Vagina (tissue), 2 donors: ENCODE measurements at places on chromosomes 5 and 9.

- H3K36me3 ChIP-seq = no peaks in the 10 kb centered on the region
- no peak overlapping the region for H3K4me3 ChIP-seq
- no peak for DNase-seq
- no peaks in the 10 kb centered on the region for H3K27me3 ChIP-seq
- H3K4me1 ChIP-seq = peaks cover 35% of the 10 kb centered on the region
- peak overlapping the region; percentile 64 for H3K27ac ChIP-seq
Measured at GRCh38 chr5:159010661-159011442, 88.9 kb downstream of the EBF1 start.

- H3K36me3 ChIP-seq = no peaks in the 10 kb centered on the region
- no peaks in the 10 kb centered on the region for H3K4me1 ChIP-seq
- DNase-seq = no peak
- H3K4me3 ChIP-seq = no peak overlapping the region
- H3K27ac ChIP-seq = no peak overlapping the region
- H3K27me3 ChIP-seq = no peaks in the 10 kb centered on the region
Measured at GRCh38 chr5:15601853-15602252, 101.9 kb downstream of the FBXL7 start.

DNA sequence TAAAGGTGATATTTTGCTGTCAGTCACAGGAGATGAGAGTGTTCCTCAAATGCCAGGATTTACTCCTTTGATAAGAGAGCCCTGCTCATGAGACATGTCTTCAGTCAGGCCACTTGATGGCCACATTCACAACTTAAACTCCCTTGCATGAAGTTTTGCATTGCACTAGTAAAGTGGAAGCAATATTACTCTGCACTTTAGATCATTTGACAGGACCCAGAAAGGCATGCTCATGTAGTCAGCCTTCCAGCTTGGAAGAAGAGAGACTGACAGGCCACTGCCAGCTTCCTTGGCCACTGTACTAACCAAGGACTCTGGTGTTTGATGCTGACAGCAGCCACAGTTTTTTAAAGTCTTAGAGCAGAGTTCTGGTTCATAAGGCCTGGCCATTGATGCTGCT lies 42.6 kb downstream of the NPR3 start:
- DNase-seq = no peak
- no peak overlapping the region for H3K4me3 ChIP-seq

GRCh38 chr5:66813306-66813705 lies 217.1 kb downstream of the MAST4 start:
- H3K36me3 ChIP-seq = no peaks in the 10 kb centered on the region
- H3K4me3 ChIP-seq = no peak overlapping the region
- DNase-seq = no peak
- no peaks in the 10 kb centered on the region for H3K27me3 ChIP-seq

- H3K4me3 ChIP-seq = no peak overlapping the region
- DNase-seq = no peak
- no peaks in the 10 kb centered on the region for H3K27me3 ChIP-seq
- H3K4me1 ChIP-seq = no peaks in the 10 kb centered on the region
- no peaks in the 10 kb centered on the region for H3K36me3 ChIP-seq
Measured at GRCh38 chr9:76729116-76729515, 35.1 kb upstream of the PCA3 start.

DNA sequence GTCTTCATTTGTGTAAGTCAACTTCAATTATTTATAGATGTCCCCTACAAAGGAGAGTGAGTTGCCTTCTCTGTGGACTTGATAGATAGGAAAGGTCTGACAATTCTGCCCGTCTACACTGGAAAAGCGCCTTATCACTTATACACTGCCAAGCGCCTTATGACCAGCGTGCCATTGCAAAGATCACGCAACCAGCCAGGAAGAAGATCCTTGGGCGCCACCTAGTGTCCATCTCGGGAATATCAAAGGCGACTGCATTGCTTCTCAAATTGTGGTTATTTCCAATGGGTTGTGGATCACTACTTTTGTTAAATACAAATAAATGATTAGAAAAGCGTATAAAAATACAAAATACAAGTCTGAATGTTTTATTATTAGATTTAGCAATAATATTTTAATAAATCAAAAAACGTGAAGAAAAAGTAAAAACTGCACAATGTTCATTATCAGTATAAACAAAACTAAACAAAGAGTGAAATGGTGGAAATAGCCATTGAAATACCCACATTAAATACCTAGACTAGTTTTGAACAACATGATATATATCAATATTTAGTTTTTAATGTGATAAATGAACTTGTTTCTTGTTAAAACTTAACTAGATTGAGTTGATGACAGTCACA lies 27.8 kb downstream of the SUB1 start:
- no peak for DNase-seq
- no peaks in the 10 kb centered on the region for H3K4me1 ChIP-seq
- H3K27me3 ChIP-seq = no peaks in the 10 kb centered on the region
- no peak overlapping the region for H3K4me3 ChIP-seq

- H3K27ac ChIP-seq = peak overlapping the region; percentile 98
- peaks cover 64% of the 10 kb centered on the region for H3K4me1 ChIP-seq
- H3K4me3 ChIP-seq = peak overlapping the region; percentile 73
- no peaks in the 10 kb centered on the region for H3K27me3 ChIP-seq
- no peak for DNase-seq
Measured at GRCh38 chr5:115542086-115542485, 2.5 kb downstream of the FEM1C start.

- no peak overlapping the region for H3K27ac ChIP-seq
- H3K4me1 ChIP-seq = no peaks in the 10 kb centered on the region
- H3K36me3 ChIP-seq = no peaks in the 10 kb centered on the region
- no peak for DNase-seq
- no peaks in the 10 kb centered on the region for H3K27me3 ChIP-seq
Measured at GRCh38 chr5:86929123-86929766, 311.5 kb downstream of the COX7C start.

GRCh38 chr5:51810592-51810991 lies 427.3 kb downstream of the ISL1 start:
- no peaks in the 10 kb centered on the region for H3K27me3 ChIP-seq
- H3K27ac ChIP-seq = no peak overlapping the region
- DNase-seq = no peak
- H3K4me3 ChIP-seq = no peak overlapping the region
- peaks cover 11% of the 10 kb centered on the region for H3K4me1 ChIP-seq
- H3K36me3 ChIP-seq = no peaks in the 10 kb centered on the region

- no peak overlapping the region for H3K27ac ChIP-seq
- no peaks in the 10 kb centered on the region for H3K4me1 ChIP-seq
- no peaks in the 10 kb centered on the region for H3K27me3 ChIP-seq
Measured at GRCh38 chr5:160339406-160340130, 27.2 kb upstream of the CCNJL start.

- H3K36me3 ChIP-seq = no peaks in the 10 kb centered on the region
- no peak for DNase-seq
- no peaks in the 10 kb centered on the region for H3K4me1 ChIP-seq
Measured at GRCh38 chr5:911601-912000, 18.9 kb downstream of the TRIP13 start.

GRCh38 chr9:130356877-130357584 lies 87.7 kb upstream of the ASS1 start:
- no peak for DNase-seq
- H3K4me3 ChIP-seq = no peak overlapping the region
- no peaks in the 10 kb centered on the region for H3K27me3 ChIP-seq
- no peaks in the 10 kb centered on the region for H3K4me1 ChIP-seq
- no peak overlapping the region for H3K27ac ChIP-seq

DNA sequence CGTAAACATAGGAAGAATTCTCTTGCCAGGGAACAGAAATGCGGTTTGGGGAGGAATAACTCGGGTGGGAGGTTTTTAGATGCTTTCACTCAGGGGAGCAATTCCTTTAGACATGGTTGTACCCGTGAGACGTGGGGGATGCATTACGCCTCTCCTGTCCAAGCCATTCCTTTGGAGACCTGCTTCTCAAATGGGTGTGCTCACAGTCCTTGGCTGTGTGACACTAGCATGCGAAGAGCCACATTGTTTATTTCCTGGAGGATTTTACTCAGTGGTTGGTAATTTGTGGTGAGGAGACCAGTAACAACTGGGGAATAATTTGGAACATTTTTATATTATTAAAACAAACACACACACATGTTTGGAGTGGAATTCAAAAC lies 18.5 kb downstream of the COL15A1 start:
- peaks cover 64% of the 10 kb centered on the region for H3K4me1 ChIP-seq
- no peaks in the 10 kb centered on the region for H3K36me3 ChIP-seq
- no peaks in the 10 kb centered on the region for H3K27me3 ChIP-seq
- peak overlapping the region; percentile 57 for H3K27ac ChIP-seq
- H3K4me3 ChIP-seq = no peak overlapping the region

GRCh38 chr9:88092797-88093331 lies 45.4 kb downstream of the SPATA31C2 start:
- no peak for DNase-seq
- H3K4me3 ChIP-seq = peak overlapping the region; percentile 6
- H3K27ac ChIP-seq = peak overlapping the region; percentile 31
- no peaks in the 10 kb centered on the region for H3K4me1 ChIP-seq
- H3K27me3 ChIP-seq = no peaks in the 10 kb centered on the region

DNA sequence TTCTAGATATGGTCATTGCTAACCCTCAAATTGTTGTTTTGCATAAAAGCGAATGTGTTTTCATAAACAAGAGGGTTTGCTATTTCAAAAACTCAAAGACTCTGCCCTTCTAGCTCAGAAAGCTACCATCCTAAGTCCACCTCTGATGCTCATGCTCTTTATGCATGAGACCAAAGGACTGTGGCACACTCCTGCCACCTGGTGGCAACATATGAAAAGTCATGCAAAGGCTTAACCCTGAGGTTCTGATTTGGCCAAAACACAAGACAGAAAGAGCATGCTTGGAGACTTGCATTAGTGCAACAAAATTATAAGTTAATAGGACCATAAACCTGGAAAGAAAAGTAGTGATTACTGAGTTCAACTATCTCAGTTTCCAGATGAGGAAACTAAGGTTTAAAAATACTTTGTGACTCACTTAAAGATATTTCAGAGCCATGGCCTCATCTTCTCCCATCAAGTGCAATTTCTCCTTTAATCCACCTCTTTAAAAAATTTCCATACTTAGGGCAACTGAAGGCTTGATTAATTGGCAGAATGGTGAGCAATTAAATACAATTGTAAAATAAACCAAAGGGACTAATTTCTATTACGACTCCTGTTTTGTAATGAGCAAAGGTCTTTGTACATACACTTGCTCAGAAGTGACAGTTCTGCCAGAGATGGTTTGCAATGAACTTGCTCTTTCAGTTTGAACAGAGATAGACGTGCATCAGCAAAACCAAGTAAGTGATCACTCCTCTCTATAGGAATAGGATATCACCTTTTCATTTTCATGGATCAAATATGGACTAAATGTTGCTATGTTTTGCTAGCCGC lies 110.7 kb upstream of the RAD23B start:
- H3K4me1 ChIP-seq = no peaks in the 10 kb centered on the region
- no peak overlapping the region for H3K4me3 ChIP-seq
- H3K27me3 ChIP-seq = no peaks in the 10 kb centered on the region
- DNase-seq = no peak

DNA sequence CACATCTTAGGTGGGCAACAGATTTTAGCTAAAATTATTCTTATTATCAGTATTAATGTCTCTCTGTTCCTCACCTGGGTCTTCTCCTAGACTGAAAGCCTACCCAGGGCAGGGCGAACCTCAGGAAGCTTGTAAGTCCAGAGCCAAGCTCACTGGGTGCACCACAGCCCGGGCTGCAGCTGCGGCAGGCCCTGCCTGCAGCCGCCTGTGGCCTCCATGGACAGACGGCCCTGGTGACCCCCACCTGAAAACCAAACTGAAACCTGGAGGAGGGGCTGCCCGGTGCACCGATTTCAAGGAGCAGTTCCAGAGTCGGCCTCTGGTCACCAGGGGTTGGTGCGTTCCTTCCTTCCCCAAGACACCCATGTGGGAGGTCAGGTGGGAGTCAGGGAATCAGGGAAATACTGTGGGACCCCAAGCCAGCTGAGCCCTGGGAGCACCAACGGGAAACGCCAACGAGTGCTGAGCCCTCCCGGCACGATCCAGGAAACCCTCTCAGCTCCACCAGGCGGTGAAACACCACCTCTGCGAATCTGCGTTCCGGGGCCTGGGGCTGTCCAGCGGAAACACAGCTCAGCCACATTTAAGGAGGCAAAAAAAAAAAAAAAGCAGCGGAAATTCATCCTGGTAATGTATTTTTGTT lies 68.6 kb upstream of the PPP1R26 start:
- no peak overlapping the region for H3K27ac ChIP-seq
- H3K4me1 ChIP-seq = peaks cover 6% of the 10 kb centered on the region
- no peak for DNase-seq
- no peaks in the 10 kb centered on the region for H3K36me3 ChIP-seq

DNA sequence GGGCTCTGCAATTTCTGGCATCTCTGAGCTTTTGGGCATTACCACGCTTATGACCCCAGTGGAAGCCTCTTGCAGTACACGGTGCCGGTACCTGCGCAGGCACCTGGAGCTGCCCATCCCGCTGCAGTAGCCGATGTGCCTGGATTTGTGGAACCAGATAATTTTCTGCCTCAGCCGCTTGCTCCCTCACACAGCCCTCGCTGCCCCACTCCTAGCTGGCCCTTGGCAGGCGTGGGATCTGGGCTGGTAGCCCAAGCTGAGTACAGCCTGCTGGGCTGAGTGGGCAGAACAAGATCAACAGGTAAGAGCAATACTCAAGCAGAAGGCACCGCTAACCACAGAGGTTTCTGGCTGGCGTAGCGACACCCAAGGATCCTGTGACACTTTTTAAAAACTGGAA lies 1808.8 kb upstream of the ACO1 start:
- no peaks in the 10 kb centered on the region for H3K36me3 ChIP-seq
- H3K4me3 ChIP-seq = no peak overlapping the region
- DNase-seq = no peak
- H3K4me1 ChIP-seq = no peaks in the 10 kb centered on the region

DNA sequence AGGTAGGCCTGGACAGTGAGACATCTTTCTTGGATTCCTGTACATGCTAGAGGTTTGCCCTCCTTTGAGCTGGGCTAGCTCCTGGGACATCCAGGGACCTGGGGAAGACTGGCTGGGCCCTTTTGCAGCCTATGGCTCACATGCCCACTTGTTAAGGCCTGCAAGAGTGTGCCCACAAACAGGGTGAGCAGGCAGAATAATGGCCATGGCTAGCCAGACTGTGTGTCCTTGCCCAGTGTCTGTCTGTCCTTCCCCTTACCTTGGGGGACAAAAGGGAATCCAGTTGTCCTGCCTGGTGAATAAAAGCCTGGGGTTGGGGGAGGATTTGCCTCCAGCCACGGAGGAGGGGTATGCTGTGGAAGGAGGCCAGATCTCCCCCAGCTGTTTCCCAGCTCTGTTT lies 13.0 kb upstream of the CXXC5 start:
- H3K27me3 ChIP-seq = no peaks in the 10 kb centered on the region
- peak overlapping the region; percentile 91 for H3K27ac ChIP-seq
- peaks cover 47% of the 10 kb centered on the region for H3K4me1 ChIP-seq
- H3K36me3 ChIP-seq = peaks cover 2% of the 10 kb centered on the region
- no peak overlapping the region for H3K4me3 ChIP-seq
- peak; percentile 87 for DNase-seq

DNA sequence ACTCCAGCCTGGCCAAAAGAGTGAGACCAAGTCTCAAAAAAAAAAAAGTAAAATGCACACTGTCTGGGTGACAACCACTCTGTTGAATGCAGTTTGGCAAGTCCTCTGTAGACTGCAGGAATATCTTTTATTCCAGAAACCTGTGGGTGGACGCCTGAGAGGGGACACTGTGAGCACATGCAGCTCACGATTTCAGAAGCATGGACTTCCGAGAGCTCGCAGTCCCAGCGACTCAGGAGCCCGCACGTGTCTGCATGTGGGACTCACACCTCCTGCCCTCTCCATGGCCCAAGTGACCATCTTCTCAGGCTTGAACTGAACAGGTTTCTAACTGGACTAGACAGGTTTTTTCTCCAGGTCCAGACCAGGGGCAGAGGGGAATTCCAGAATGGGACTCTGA lies 388.6 kb upstream of the IRX2 start:
- H3K4me3 ChIP-seq = no peak overlapping the region
- no peak for DNase-seq
- no peaks in the 10 kb centered on the region for H3K27me3 ChIP-seq
- H3K36me3 ChIP-seq = no peaks in the 10 kb centered on the region
- H3K27ac ChIP-seq = no peak overlapping the region
